ENCODE measurements at places on chromosomes 12 and 14. TPM values are rescaled to one million over a fixed set of nuclear protein-coding genes. Genes with fewer than 3 reads are reported as not detected.

ARHGAP9 gene
- total RNA-seq, result not detected

NXPH4 gene
- 13.9 TPM for total RNA-seq

RILPL1 gene
- 7.7 TPM for total RNA-seq

DPY19L2 gene
- 0.30 TPM for total RNA-seq

TMEM179 gene
- 0.18 TPM for total RNA-seq

SLC5A8 gene
- total RNA-seq, result not detected

ACSM4 gene
- not detected for total RNA-seq

MYO1A gene
- not detected for total RNA-seq

CMKLR1 gene
- total RNA-seq, result 0.28 TPM

ARL1 gene
- total RNA-seq, result 179 TPM

RNASE4 gene
- 23.4 TPM for total RNA-seq

RIMBP2 gene
- not detected for total RNA-seq

CCDC38 gene
- total RNA-seq, result not detected

PRB2 gene
- not detected for total RNA-seq

NEUROD4 gene
- not detected for total RNA-seq

SLC7A8 gene
- 0.89 TPM for total RNA-seq

SLC6A15 gene
- 5.6 TPM for total RNA-seq

PTPRR gene
- total RNA-seq, result 0.30 TPM

PPM1H gene
- total RNA-seq, result 1.2 TPM

GALNT9 gene
- 0.30 TPM for total RNA-seq

LUM gene
- 282 TPM for total RNA-seq

FGF6 gene
- total RNA-seq, result not detected

KLRB1 gene
- not detected for total RNA-seq

SERPINA12 gene
- not detected for total RNA-seq

MYH7 gene
- not detected for total RNA-seq

RD3L gene
- total RNA-seq, result not detected

GALNT8 gene
- total RNA-seq, result not detected

WNT1 gene
- not detected for total RNA-seq

NPFF gene
- total RNA-seq, result not detected

TOMM20L gene
- not detected for total RNA-seq

OR4K5 gene
- not detected for total RNA-seq

FAM186B gene
- 0.09 TPM for total RNA-seq

LHX5 gene
- not detected for total RNA-seq

ARL6IP4 gene
- 105 TPM for total RNA-seq

KERA gene
- not detected for total RNA-seq

DNAI7 gene
- total RNA-seq, result not detected

ARPC3 gene
- 271 TPM for total RNA-seq

ERBB3 gene
- 0.23 TPM for total RNA-seq

CLEC9A gene
- 0.30 TPM for total RNA-seq

ACADS gene
- total RNA-seq, result 3.0 TPM

OASL gene
- total RNA-seq, result 0.18 TPM

PRMT5 gene
- 60.8 TPM for total RNA-seq

LRP1-AS gene
- not detected for total RNA-seq

NOVA1 gene
- under 0.01 TPM for total RNA-seq

TAS2R9 gene
- total RNA-seq, result 0.30 TPM

RXYLT1 gene
- total RNA-seq, result 19.3 TPM

DHRS4L2 gene
- total RNA-seq, result 6.7 TPM

VPS29 gene
- 46.8 TPM for total RNA-seq

C12orf50 gene
- not detected for total RNA-seq

TMEM63C gene
- 0.30 TPM for total RNA-seq

CCDC197 gene
- not detected for total RNA-seq

SYNE3 gene
- total RNA-seq, result 15.2 TPM

SMIM41 gene
- total RNA-seq, result 0.23 TPM

VWF gene
- total RNA-seq, result 1.5 TPM

ADAM21 gene
- total RNA-seq, result 0.37 TPM

RPGRIP1 gene
- total RNA-seq, result not detected
